ENCODE measurements at places on chromosomes 5 and 9.
A peak's percentile ranks its signal among the peaks of the same experiment; 100 is the strongest.

GRCh38 chr5:92864591-92864990 is 716.4 kb downstream of the NR2F1-AS1 start:
- no peak for DNase-seq

DNA sequence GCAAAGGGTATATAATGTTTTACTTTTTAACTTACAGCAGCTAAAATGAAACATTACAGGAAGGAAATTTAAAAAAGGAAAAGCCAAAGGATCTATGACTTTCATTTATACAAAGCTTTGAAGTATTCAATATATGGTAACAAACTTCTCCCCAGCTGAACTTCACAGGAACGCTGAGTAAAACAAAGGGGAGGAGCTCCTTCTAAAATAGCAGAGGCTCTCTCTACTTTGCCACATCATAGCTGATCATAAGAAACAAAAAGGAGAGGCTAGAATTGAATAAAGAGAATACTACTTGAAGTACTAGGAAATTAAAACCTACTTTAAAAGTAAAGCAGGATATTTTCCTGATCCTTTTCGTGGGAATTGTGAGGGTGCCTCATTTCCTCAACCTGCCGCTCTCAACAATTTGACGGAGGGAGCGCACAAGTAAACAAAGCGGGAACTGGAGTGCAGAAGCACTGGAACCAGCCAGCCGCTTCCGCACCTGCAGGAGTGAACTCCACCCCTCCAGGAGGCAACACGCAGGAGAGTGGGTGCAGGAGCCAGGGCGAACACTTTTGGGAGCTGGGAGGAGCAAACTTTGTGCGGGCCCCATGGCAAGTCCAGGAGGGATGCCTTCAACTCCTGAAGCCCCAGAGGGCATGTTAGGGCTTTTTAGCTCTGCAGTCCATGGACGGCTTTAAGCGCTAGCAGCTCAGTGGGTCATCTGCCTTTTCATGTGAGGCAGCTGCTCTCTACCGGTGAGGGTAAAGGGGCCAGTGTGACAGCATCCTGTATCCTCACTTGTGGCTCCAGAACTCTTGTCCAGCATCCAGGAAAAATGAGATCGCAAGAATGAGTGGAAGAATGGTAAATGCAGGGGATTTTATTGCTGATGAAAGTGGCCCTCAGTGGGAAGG is 757.4 kb downstream of the PTPRD start:
- no peak for DNase-seq

- DNase-seq: no peak
Observed at GRCh38 chr5:55320571-55320970, 12.8 kb downstream of the MTREX start.

DNA sequence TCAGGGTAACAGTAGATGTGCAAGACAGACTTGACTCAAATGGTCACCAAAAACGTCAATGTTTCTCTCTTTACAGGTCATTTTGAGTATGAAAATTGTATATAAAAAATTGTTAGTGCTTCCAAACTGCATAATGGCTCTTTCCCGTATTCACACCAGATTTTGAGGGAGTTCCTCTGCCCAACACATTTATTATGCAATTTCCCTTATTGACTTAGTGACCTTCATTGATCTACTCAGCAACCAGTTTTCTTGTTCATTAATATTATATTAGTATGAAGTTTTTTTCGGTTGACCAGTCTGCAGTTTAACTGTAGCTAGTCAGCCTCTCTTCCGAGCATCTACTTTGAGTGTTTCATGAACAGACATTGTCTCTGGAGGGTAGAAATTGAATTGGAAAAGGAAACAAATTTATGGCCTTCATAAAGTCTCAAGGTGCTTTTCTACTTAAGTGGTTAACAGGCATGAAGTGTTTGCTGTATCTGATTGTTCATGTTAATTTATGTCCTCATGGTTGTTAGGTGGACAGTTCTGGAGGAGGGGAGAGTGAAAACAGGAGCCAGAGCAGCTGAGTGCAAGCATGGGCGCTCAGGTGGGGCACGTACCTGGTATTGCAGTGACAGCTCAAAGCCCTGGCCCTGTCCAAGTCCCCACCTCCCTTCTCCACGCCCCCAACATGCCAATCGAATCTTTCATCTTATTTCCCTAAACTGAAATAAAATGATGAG is 240.2 kb downstream of the RFK start:
- DNase-seq: no peak

DNA sequence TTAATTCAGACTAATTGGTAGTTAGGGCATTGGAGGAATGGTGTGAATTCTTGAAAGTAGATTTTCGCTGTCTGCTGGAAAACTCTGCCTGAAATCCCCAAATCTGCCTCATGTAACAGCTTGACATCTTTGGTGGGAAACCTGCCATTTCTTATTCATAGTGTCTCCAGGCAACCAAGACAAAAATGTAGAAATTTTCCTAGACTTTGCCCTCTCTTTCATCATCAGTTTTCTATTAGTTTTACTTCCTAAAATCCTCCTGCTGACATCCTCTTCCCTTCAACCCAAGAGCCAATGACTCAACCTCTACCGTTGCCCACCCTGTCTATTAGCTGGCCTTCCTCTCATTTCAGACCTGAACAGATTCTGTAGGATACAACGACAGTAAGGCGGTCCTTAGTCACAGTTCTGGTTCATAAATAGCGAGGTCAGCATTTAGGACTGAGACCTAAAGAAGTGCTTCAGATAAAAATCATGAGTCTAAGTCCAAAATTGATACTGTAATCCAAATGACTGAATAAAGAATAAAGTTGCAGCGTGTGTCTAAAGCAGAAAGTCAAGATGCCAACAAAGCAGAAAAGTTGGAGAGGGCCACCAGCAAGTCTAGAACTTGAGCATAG is 133.9 kb downstream of the MUSK start:
- DNase-seq: no peak

GRCh38 chr9:131500939-131501541 is 1.7 kb upstream of the POMT1 start:
- peak; percentile 50 for DNase-seq

GRCh38 chr5:176908675-176909368 is 9.7 kb upstream of the HK3 start:
- no peak for DNase-seq

DNA sequence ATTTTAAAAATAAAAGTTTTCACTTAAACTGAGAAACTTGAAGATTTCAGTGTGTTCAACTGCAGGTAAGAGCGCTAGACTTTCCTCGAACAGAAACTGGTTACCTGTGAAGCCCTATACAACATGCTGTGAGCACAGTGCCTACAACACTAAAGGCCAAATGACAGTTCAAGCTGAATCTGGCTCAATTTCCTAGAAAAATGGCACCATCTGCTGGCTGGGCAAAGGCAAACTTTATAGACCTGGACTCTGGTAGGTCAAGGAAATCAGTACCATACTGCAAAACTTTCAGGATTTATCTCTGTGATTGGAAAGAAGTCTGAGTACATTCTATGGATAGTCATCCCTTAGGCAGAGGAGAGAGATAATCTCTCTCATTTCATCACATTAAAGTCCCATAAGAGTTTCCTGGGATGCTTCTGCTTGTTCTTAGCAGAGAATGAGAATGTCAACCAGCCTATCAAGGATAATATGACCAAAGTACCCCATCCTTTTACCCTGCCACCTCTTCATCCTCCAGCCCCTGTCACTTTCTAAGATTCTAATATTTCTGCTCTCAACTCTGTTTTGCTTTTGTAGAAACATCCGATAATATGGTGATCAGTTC is 31.8 kb upstream of the FOXB2 start:
- DNase-seq: no peak
